Gastrocnemius medialis (tissue), 4 donors: ENCODE measurements at places on chromosomes 2 and 18.

DNA sequence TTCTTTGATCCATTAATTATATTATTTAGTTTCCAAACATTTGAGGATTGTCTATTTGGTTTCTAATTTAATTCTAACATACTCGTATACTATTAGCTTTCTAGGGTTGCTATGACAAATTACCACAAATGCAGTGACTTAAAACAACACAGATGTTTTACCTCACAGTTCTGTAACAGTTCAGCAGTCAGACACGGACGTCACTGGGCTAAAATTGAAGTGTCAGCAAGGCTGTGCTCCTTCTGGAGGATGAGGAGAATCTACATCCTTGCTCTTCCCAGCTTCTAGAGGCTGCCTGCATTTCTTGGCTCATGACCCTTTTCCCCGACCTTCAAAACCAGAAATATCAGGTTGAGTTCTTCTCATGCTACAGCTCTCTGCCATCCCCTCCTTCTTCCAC lies 117.6 kb downstream of the TFCP2L1 start:
- DNase-seq: no peak

DNA sequence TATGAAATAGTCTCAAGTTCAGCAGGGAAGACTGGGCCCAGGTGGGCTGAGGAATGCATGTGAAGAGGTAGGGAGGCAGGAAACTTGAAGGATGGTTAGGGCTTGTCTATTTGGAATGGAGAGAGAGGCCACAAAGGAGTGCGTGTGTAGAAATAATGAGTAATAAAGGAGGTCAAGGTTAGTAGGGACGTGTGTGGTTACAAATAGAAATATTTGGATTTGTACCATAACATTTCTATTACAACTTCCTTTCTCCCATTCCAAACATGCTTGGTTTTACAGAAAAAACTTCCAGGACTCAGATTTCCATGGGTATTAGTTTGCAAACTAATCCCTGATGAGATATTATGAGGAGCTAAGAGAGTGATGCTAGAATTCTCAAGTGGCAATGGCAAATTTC lies 280.6 kb downstream of the NCKAP5 start:
- DNase-seq: no peak

DNA sequence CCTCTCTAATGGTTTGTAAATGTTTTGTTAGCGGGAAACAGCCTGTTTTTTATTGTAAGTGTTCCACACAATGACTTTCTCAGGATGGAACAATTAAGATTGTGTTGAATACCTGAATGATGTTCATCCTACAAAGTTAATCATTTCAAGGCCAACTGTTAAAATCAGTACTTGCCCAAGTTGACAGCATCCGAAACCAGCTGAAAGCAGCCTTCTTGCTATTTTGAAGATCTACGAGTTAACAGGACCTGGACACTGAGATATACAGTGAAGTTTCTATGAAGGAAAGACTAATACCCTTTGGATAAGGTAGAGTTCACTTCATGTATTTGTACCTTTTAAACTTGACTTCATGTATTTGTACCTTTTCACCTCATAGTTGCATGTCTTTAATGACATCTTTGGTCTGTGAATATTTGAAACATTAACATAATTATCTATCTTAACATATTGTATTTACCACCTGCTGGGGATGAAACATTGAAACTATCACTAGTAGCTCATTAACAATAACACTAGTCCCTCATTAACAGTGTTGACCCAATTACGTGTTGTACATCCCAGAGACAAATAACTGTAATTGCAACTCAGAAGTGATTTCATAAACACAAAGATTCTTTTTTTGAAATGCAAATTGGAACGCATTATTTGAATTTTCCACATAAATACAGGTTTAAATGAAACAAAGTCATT lies 556.0 kb upstream of the MEX3C start:
- DNase-seq: no peak

DNA sequence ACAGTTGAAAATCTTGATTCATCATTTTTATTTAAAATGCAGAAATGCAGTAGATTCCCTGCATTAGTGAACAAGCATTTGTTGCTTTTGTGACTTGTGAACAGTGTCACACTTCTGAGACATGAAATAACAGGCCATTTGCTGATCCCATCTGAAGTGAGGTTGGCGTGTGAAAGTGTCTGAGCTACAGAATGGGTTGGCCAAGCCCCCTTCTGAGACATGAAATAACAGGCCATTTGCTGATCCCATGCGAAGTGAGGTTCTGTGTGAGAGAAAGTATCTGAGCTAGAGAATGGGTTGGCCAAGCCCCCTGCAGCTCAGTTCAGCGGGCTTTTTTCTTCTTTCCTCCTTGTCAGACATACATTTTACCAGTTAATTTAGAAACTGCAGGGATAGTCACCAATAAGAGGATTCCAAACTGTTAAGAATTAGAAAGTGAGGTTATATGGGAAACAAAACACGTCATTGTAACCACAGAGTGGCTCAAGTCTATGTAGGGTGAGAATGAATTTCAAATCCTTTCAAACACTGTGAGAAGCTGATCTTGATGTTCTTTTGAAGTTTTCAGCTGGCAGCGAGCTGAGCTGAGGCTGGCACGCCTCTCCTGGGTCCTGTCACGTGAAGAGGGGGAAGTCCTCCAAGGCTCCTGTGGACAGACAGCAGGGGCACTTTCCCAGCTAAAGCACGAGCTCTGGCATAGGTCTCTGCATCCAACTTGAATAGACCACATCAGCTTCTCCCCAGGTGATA lies 339.2 kb upstream of the SALL3 start:
- DNase-seq: no peak

DNA sequence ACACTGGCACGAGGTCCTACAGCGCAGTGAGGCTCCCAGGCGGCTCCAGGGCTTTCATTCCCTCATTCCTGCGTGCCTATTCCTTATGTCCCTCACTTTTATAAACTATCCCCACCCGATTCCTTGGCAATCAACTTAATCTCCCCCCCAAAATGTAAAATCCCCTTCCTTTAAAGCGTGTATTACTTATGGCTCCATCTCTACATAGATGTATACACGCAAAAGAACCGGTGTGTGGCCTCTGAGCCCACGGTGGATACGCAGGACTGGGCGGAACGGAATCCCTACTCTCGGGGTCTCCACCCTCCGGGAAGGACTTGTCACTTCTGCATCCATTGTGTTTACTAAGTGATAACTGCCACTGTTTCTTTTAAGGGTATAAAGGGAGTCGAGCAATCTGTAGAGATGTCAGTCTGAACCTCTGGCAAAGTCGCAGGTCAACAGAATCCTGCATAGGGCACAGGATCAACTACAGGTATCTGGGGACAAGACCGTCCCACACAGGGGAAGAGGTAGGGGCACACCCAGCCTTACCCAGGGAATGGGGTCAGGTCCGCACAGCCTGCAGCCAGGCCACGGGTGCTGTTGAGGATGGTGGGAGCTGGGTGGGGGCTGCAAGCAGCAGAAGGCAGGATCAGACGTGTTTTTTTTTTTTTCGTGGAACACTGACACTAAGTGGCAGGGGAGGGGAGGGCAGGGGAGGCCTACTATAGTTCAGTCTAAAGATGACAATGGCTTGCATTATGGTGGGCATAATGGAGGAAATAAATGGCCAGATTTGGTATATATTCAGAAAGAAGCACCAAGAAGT lies 42.1 kb downstream of the HDLBP start:
- no peak for DNase-seq

DNA sequence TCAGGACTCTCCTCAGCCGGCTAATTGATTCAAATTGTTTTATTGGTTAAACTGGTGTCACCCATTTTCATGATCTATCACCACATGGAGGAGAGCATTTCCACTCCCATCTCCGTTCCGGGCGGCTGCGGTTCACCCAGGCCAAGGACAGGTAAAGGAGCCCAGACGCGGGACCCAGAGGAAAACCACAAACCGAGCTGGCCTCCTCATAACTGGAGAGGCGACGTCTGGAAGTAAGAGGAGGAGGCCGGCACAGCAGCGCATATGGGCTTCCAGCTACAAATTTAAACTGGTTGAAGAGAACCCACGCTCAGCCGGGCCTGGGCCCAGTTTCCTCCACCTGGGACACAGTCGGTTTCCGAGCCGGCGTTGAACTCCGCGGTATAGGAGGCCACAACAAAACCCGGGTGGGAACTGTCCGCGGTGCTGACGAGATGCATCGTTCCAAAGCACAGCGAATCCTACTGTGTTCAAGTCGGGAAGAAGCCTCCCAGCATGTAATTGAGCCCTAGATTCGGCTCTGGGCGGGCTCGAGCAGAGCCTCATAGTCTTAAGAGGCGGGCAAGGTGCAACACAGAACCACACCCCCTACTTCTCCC lies 3.0 kb upstream of the SKOR2 start:
- DNase-seq: no peak

DNA sequence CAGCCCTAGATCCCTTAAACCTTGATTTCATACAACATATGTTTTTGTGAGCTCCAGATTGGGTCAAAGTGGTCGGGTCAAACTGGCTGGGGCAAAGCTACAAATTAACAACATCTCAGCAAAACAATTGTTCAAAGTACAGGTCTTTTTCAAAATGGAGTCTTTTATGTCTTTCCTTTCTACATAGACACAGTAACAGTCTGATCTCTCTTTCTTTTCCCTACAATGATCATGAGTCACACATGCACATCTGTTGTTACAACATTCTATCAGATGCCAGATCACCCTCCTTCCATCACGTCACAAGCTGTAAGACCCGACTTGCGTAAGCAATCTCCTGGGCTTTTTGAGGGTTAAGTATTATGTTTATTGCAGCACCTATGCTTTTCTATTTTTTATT lies 55.1 kb downstream of the RHOB start:
- peak; percentile 56 for DNase-seq

GRCh38 chr2:202387608-202388342 lies 11.6 kb downstream of the BMPR2 start:
- no peak for DNase-seq

DNA sequence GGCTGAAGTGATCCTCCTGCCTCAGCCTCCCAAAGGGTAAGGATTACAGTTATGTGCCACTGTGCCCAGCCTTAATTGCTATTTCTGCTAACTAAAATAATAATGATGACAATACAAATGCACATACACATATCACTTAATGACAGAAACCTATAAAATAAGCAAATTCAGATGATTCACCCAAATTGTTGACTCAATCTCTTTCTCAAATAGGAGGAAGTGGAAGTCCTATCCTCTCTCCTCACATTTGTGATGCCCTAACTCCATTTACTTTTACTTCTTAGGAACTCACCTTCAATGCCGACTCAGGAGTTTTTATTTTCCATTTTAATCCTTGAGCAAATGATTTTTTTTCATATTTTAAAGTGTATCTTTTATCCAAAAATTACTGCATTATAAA lies 24.5 kb upstream of the RAPH1 start:
- no peak for DNase-seq

DNA sequence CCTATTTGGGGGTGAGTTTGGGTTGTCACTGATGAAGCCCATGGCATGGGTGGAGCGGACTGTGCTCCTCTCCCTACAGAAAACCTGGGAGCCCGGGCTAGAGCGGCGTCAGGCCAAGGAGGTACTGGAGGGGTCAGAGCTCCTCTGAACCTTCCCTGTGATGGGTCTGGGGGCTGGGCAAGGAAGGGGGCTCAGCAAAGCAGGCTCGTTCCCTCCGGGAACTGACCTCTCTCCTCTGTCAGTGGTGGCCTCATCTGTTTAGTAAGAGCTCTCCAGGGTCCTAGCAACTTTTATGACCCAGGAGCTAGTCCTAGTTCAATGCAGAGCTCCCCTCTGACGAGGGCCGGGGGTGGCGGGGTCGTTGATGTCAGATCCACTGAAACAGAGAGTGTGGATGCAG lies 62.4 kb upstream of the OTOF start:
- DNase-seq: no peak

GRCh38 chr2:104434318-104434792 lies 419.6 kb upstream of the POU3F3 start:
- no peak for DNase-seq

DNA sequence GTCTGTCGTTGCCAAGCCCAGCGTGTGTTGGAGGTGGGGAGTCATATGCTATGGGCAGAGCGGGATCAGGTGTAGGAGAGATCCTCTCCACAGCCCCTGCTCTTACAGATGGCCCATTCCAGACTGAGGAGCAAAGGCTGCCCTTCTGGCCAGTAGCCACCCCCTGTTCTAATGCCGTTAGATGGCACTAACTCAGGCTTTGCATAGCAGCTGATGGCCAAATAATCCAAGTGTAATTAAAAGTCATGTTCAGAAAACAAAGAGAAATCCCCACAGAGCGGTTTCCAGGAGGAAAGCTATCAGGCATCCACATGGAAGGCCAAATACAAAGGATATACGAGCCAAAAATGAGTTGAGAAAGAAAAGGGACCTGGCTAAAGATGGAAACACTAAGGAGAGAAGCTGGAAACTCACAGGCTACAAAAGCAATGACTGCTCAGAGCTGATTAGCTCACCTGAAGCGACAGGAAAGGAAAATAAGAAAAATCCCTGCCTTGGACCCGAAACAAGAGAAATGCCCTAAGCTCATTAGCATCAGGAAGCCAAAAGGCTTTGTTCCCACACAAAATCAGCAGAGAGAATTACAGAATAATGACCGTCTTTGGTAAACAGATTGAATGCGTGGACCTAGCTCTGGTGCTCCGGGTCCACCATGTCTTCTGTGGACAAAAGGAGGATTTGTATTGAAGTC lies 1002.4 kb upstream of the KLHL29 start:
- DNase-seq: no peak

DNA sequence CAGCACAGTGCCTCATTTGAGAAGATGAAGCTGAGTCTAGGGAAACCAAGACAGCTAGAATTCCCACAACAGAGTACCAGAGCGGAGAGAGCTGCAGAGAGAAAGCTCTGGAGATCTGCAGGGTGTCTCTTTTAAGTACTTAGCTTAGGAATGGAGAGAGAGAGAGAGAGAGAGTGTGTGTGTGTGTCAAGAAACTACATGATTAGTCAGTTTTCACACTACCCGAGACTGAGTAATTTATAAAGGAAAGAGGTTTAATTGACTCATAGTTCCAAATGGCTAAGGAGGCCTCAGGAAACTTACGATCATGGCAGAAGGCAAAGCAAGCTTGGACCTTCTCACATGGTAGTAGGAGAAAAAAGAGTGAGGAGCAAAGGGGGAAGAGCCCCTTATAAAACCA lies 64.0 kb downstream of the HIBCH start:
- no peak for DNase-seq

DNA sequence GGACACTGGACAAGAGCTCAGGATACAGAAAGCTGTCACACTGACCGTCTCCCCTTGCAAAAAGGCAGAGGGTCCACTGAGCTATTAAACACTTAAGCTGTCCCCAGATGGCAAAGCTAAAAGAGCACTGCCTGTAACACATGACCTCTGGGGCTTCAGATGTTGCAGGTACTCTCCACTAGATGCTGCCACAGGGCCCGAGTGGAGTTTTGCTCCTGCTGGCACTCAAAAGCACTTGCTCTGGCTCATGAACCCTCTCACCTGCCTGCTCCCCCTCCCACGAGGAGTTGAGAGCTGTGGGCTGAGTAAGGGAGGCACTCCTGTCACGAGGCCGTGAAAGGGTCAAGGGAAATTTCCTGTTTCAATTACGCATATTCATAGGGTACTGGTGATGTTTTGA lies 227.9 kb downstream of the PRKCE start:
- DNase-seq: no peak

- no peak for DNase-seq
Observed at GRCh38 chr2:163157411-163157810, 318.8 kb upstream of the KCNH7 start.

- DNase-seq: no peak
Observed at GRCh38 chr2:23093513-23093912, 291.5 kb upstream of the KLHL29 start.
